Activated CD4-positive, alpha-beta T cell treated with anti-CD3 and anti-CD28 coated beads, Interleukin-2, Interleukin-6, amounts not matched to agents 100 ng/mL and 50 ng/mL, durations not matched to agents 16 hours and 8 hours (primary cell): ENCODE measurements at places on chromosomes 5 and 9.

- peak; percentile 75 for DNase-seq
These were observed 85.5 kb downstream of the DCP2 start for GRCh38 chr5:113061846-113062780.

DNA sequence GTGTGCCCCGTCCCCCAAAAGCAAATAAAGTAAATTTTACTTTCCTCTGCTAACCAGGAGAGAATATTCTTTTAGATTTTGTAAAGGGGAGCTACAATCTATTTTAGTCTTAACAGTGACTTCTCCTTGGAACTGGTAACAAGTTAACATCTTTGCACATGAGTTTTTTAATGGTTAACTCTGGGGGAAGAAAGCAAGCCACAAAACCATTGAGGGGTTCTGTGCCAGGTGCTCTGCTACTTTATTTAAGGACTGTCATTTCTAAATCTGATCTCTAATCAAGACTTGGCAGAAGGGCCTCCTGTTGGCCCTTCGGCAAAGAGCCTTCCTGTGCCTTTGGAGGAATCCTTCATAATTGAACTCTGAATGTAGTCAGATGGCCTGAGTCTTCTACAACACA, 153.4 kb downstream of the SLC12A2 start:
- no peak for DNase-seq

GRCh38 chr9:3397766-3398165, 128.0 kb downstream of the RFX3 start:
- DNase-seq: no peak

DNA sequence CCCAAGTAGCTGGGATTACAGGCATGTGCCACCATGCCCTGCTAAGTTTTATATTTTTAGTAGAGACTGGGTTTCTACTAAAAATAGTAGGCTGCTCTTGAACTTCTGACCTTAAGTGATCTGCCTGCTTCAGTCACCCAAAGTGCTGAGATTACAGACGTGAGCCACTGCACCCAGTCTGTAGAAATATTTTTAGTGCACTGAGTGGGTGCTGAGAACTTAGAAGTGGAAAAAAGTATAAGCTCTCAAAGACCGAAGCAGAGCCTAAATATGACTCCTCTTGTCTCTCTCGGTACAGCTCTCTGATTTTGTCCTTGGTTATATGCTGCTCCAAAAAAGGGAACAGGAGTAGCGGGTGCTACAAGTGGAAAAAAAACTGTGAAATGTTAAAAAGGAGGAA, 353.8 kb upstream of the IZUMO3 start:
- DNase-seq: no peak

DNA sequence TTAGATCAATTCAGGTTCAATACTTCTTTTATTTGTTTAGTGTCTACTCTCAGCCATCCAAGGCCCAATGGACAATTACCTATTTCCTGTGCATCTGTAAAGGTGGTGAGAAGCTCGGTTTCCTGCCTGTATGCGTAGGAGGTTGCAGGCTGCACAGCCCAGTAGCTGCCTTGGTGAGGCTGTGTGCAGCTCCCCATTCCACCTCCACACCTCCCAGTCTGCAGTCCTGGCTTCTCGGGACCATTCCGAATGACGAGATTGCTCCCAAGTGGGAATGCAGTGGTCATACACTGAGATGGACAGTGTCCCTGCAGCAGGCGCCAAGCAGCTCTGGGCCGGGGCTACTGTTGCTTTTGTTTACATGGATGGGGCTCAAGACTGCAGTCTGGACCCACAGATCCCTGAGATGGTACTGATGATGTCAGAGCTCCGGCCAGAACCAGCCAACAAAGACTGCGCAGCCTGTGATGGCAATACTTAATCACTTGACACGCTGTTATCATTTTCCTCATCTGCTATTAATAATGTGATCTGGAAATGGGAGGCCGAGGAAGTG, 206.1 kb upstream of the IRX1 start:
- no peak for DNase-seq

- no peak for DNase-seq
These were observed 97.5 kb downstream of the HSPA4 start for GRCh38 chr5:133149345-133149744.

GRCh38 chr5:135861641-135862040, 27.2 kb downstream of the SLC25A48 start:
- no peak for DNase-seq

GRCh38 chr5:156456857-156457256, 129.9 kb downstream of the SGCD start:
- no peak for DNase-seq

- DNase-seq: no peak
These were observed 50.3 kb downstream of the MAN2A1 start for GRCh38 chr5:109739741-109740728.

- no peak for DNase-seq
These were observed 506.6 kb upstream of the MPDZ start for GRCh38 chr9:13786131-13786530.

DNA sequence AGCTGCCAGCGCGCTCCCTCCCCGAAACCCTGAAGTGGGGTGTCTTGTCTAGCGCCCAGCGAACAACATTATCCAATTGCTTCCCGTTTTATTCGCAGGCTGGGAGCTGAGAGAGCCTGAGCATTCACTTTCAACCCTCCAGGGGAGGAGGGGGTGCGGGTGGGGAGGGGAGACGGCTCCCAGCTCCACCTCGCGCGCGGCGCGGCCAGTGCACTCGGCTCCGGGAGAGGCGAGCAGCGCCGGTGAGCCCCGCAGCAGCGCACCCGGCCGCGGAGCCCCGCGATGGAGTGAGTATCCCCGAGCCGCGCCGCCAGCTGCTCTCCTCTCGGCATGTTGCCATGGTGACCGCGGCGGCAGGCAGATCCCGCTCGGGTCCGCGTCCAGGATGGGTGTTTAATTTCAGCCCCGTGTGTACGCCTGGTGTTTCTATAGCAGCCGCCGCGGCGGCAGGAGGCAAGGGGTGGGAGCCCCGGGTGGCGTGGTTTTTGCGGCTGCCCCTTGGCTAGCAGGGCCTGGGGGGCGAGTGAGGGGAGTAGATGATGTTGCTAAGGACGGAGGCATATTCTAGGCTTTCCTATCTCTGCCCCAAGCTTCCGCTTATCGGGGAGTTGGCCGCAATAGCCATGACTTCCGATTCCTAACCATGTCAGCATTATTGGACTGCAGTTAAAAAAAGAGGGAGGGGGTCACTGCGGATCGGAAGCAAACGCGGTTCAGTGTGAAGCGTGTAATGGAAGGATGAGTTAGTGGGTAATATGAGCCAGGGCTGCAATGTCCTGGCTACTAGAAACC, 139.2 kb upstream of the PALM2AKAP2 start:
- DNase-seq: no peak

GRCh38 chr5:113068559-113068958, 92.0 kb downstream of the DCP2 start:
- no peak for DNase-seq

DNA sequence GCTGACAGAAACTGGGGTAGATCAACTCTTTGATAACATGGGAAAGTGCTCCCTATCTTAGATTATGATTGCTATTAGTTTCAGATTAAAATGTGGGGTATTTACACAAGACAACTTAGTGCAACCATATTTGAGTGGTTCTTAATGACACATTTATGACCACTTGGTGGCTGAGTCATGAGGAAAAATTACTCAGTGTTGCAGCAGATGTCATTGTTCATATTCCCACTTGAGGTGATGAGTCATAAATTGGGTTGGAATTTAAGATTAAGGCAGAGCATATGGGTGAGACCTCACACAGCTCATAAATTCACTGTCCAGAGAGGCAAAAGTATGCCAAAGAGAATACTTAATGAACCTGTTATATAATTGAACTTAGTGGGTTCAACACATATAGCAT, 408.3 kb downstream of the DMRT2 start:
- DNase-seq: peak; percentile 35

DNA sequence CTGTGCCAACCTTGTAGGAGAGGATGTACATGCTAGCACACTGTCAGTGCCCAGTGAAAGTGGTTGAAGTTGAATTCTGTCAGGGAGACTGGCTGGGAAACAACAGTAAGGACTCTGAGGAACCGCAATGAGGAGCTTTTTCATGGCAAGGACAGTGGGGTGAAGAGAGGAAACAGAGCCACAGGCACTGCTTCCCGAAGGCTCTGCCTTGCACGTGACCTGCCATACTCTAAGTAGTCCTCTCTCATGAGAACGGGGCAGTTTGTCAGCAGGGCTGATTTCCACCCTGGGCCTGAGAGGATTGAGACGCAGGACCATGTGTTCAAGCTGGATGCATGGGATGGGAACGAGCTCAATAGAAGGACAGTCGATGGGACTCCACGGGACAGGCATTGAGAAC, 106.6 kb upstream of the CTSL start:
- DNase-seq: no peak

DNA sequence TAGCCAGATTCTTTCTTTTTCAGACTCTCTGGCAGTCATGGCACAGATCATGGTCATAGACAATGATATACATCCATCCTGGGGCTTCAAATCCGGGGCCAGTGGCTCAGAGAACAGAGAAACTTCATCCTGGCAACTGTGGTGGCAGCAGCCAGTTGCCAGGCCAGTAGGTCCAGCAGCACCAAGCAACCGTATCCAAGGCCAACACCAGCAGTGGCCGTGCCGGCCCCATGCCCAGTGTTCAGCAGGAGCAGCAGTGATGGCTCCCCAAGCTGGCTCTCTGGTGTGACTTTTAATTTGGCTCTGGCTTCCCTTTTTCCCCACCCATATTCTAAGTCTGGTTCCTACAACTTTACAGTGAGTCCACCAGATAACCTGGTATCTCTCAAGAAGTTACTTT, 300.5 kb downstream of the DEPDC1B start:
- no peak for DNase-seq

GRCh38 chr5:72244862-72245371, 75.1 kb downstream of the MRPS27 start:
- DNase-seq: peak; percentile 23

- no peak for DNase-seq
These were observed 159.1 kb upstream of the RGMB start for GRCh38 chr5:98614341-98614740.

DNA sequence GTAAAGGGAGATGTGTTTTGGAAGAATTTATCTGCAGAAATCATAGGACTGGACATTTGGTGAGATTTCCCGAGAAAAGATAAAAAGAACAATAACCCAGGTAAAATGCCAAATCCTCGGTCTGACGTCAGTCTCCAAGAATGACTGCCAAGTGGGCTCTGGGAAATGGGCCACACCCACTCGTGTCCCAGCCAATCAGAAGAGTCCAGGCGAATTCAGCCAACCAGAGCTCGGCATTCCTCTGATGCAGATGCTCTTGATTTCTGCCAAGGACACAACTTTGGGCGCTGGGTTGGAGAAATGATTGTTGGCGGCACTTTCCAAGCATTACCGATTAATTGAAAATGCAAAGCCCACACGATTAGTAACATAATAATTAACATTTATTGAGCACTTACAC, 73.3 kb downstream of the FGF18 start:
- DNase-seq: no peak

- no peak for DNase-seq
These were observed 566.5 kb upstream of the ZNF462 start for GRCh38 chr9:106296426-106296825.

DNA sequence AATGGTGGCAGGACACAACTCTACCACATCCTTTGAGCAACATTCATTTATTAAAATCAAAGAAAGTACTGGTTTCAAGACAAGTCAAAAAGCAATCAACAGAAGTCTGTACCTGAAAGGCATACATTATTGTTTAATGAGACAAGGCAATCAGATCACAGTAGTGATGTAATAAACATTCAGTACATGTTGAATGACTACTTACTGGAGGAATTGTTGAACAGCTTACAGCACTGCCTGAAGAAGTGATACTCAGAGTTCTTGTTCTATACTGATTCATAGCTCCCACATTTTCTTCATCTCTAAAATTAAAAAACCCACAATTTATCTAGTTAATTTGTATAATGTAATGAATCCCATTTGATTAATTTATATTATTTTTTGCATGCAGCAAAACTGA, 18.2 kb downstream of the RIOK2 start:
- peak; percentile 9 for DNase-seq

DNA sequence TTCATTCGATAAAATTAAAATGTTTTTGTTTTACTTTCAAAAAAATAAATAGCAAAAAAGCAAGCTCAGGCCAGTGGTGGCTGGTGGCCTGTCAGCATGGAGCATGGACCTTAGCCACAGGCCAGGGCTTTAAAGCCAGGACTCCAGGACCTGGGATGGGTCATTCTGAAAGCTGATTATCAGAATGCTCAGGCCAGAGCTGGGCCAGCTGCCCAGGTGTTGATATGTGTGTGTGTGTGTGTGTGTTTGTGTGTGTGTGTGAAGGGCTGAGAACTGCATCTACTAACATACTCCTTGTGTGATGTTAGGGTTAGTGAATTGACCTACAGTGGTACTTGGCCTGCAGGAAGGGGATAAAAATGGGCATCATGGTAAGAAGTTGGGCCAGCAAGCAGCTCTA, 21.5 kb downstream of the PALM2AKAP2 start:
- DNase-seq: no peak

- peak; percentile 47 for DNase-seq
These were observed 962 bp upstream of the NR6A1 start for GRCh38 chr9:124771867-124772679.

DNA sequence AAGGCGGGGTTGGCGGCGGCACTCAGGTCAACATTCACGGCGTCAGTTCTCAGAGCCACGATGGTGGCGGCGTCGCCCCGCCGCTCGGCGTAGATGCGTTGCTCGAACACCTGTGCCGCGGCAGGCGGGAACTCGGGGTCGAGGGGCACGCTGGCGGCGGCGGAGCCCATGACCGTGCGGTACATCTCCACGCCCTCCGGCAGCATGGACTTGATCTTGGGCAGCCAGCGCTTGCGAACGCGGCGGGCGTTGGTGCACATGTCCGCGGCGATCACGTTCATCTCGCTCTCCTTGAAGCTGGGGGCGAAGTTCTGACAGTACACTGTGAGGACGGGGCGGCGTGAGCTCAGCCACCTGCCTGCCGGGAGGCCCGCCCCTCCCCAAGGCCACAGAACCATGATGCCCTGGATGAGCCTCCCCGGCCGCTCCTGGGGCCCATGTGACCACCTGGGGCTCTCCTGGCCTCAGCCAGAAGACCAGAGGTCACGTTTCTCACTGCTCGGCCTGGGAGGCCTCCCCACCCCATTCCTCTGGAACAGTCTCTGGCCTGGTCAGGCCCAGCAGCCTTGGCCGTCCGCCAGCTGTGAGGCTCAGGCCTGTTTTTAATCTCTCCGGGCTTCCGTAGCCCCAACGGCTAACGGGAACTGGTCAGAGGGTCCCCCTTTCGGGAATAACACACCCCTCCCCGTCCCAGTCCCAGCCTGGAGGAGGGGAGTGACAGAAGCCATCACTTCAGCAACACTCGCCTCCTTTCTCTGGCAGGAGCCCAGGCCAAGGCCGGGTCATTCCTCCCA, 50.7 kb upstream of the UBAC1 start:
- no peak for DNase-seq

DNA sequence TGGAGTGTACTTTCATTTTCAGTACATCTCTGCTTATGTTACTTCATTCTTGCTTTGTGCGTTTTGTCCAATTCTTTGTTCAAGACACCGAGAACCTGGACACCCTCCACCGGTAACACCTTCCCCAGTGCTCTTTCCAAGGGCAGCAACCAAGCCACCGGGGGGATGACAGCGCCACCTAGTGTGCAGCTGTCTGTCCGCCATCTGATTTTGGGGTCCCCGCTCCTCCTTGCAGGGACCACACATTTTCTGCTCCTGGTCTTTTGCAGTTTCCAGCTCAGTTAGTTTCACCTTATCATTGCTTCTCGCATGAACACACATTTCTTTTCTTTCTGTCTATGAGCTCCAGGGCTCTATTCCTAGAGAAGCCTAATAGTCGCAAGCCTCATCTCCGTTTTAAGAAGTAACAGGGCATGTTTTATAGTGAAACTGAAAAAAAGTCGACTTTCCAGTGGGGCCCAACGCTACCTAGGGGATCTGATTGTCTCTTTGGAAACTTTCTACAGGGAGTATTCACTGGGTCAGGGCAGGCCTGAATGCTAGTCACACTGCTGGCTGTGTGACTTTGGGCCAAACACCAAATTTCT, 152.1 kb downstream of the FSTL4 start:
- DNase-seq: peak; percentile 52
